Activated naive CD4-positive, alpha-beta T cell (primary cell): ENCODE measurements at places on chromosomes 16 and 17.

DNA sequence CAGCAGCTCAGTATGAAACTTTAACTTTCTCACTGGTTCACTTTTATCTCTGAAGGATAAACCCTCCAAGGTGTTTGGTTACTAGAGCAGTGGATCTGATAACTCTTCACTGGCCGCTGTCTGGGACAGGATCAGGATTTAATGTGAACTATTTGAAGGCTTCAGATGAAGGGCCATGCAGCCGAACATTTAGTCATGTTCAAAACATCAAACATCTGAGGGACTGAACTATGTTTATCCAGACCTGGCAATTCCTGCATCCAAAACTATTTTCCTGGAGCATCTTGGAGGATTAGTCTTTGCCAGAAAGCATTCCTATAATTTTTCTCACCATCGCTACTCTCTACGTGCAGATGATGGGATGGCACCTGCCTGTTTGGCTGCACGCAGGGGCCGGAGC is 20.3 kb upstream of the PMP22 start:
- no peak for DNase-seq

DNA sequence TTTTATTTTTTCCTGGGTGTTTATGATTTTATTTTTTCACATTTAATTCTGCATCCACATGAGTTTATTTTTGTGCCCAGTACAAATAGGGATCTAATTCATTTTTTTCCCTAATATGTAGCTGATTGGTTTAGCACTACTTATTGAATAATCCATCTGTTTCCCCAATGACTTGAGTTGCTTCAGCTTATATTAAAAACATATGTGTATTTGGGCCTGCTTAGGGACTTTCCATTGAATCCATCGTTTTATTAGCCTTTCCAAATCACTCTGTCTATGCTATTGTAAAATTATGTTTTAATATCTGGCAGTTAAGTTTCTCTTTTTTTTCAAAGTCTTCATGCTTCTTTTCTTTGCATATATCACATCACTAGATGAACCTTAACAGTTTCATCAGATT is 42.2 kb downstream of the WWP2 start:
- DNase-seq = no peak

GRCh38 chr16:78483124-78483992 is 383.9 kb downstream of the WWOX start:
- no peak for DNase-seq

DNA sequence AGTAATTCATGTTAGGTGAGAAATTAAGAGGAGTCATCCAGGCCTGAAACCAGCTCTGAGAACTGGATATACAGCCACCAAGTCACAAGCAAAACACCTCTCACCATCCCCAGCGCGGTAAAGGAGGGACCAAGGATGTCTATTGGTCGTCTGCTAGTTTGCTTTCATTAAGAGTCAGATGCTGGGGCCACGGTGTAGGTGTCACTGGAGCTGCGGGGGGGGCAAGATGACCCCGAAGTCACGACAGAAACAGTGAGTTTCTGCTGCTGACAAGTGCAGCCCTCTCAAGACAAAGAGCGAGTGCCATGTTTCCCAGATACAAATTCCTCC is 790 bp downstream of the NCBP3 start:
- DNase-seq = no peak

DNA sequence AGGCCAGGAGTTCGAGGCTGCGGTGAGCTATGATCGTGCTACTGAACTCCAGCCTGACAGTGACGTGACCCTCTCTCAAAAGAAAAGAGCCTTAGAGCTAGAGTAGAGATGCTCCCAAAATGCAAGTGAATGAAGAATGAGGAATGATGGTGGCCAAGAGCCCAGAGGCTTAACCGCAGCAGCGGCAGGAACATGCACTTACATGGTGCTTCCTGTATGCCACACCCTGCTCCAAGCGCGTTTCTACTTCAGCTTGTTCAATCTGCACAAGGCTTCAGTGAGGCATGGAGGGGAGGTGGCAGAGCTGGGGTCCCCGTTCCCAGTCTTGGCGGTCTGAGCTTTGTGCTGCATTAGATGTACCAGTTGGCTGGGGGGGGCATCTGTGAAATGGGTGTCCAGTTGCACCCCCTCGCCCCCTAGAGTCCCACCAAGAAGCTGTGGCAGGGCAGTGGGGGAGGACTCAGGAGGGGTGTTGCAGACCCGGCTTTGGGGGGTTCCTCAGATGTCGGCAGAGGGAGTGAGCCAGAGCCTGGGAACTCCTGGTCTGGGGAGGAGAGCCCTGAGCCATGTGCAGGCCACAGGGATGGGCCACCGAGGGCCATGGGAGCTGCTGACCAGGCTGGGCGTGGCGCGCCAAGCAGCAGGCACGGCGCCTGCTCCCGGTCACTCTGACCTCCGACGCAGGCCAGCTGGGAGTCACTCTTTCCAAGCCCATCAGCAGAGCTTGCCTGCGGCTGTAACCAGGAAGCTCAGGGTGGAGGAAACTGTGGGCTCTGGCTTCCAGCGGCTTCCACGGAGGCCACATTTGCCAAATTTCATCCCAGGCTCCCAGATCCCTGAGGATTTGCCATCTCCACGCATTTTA is 260.1 kb downstream of the PARN start:
- DNase-seq = no peak

- no peak for DNase-seq
Measured at GRCh38 chr16:50457423-50457822, 88.6 kb upstream of the BRD7 start.
